Dermis microvascular lymphatic vessel endothelial cell (primary cell): ENCODE measurements at places on chromosomes 3 and 15.

DNA sequence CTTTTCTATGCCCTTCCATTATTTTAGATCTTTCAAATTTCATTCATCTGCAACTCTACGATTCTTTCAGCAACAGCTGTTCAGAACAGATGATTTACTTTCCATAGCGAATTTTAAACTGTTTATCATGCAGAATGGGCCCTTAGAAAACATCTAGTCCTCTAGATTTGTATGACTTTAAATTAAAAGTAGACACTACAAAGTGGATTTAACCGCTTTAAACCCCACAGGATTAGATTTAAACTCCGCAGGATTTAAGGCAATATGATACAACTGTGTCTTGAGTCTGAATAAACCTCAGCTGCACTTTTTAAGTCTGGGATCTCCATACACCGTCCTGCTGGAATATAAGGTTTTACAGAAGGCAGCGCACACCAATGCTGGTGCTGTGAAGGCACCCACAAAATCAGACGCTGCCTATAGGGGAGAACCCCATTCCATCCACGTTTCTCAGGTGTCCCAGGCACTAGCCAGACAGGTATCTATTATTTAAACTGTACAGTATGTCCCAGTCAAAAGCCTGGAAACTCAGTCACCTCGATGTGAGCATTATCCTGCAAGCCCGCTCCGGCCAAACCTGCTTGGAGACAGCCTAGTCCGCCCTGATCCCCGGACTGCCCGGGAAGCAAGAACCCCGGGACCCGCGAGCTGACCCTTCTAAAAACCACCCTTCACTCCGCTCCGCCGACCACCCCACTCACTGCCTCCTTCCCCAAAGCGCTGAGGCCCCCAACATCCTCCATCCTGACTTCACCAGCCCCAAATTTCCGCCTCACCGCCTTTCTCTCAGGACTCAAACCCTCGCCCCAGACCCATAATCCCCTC, 768 bp downstream of the ANO10 start:
- peak; percentile 21 for DNase-seq

DNA sequence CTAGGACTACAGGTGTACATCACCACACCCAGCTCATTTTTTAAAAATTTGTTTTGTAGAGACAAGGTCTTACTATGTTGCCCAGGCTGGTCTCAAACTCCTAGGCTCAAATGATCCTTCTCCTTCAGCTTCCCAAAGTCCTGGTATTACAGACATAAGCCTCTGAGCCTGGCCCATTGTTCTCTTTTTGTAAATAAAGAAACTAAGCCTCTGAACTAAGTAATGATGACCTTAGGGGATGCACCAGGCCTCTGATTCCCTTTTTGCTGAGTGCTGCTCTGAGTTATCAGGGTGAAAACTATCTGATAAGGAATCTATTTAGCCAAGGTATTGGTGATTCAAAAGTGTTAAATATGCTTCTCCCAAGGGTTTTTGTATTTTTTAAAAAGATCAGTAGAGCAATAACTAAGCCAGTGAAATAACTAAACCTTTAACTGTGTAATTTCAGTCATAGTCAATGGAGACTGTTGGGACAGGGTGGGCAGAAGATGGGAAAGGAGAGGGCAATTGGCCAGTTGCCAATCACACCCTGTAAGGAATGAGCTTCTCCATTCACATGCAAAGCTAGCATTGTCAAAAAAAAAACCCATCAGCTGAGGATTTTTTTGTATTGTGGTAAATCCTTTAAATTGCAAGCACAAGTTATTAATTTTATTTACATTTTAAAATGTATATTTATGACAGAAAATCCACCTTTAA, 194.8 kb upstream of the PFN2 start:
- DNase-seq = no peak

DNA sequence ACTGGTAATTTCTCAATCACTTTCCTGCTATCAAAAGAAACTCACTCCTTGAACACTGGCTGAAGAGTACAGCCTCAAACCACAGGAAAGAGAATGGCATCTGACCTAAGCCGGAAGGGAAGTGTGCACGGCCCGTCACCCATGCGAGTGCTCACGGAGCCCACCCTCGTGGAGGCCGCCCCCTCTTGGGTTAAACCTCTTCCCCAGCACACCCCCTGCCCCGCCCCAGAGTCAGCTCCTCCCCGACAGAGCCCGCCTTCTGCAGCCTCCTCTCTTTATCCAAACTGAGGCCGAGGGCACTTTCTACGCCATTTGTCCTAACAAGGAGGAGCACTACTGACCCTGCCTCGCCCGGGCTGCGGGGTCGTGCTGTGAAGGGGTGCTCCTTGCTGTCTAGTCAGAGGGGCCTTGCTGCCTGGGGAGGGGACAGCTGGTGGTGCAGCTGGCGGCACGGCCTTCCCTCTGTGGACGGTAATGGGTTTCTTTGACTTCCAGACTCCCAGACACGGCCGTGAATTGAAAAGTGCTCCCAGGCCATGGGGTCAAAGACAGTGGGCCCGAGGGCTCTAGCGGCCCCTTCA, 137.7 kb downstream of the NSMCE3 start:
- no peak for DNase-seq

GRCh38 chr3:113839551-113839950, 963 bp downstream of the GRAMD1C start:
- DNase-seq = peak; percentile 3

DNA sequence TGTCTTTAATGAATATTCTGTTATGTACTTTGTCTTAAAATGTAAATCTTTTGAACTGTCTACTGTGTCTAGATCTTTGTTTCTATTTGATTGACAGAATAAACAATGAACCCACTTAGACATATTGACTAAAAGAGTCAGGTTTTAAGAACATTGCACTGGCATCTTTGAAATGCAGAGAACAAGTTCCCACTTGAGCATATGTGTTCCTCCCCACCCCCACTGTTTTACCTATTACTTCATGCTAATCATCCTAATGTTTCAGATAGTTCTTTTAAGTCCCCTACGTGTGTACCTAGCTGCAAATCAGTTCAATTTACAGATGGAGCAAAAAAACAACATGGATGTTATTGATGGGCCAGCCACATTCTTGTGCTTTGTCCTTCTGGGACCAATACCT, 11.7 kb upstream of the TCF12 start:
- DNase-seq = no peak

- DNase-seq = no peak
Measured at GRCh38 chr15:100765467-100766241, 114.0 kb upstream of the ALDH1A3 start.

DNA sequence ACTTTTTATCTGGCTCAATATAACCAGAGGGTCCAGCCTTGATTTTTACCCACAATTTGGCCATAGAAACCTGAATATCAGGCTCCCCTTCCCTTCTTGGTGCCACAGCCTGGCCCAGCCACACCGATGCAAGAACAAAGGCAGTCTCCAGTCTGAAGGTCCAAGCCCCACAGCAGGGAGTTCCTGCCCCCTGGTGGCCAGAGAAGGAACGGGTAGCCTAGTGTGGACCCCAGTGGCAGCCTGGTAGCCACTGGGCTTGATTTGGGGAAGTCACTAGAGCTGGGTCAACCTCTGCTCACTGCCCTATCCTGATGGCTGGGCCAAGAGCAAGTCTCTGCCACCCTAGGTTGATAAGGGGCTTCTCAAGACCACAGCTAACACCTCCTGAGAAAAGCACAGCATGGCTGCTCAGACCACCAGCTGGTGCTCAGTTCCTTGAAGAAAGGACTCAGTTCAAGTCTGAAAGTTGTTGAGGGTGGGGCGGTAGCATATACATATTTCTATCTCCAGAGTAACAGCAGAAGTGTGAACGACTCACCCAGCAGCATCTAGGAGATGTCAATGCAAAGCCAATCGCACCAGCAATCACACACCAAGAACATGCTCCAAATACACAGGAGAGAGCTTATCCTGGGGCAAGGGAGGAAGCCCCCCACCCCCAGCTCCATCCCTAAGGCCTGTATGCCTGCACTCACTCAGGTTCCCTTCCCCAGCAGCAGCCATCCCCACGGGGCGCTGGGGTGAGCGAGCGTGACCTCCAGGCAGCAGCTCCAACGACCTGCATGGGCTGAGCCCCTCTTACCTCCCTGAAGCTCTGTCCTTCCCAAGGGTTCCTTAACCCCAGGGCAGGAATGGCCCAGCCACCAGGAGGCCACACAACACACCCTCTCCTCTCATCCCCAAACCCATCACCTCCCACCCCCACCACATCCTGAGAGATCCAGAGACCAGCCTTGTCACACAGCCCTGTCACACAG, 7.6 kb downstream of the PFKFB4 start:
- DNase-seq = peak; percentile 63

GRCh38 chr3:123096731-123097130, 29.9 kb downstream of the PDIA5 start:
- no peak for DNase-seq

- DNase-seq = no peak
Measured at GRCh38 chr15:73127302-73127936, 75.2 kb downstream of the NEO1 start.
